Vagina (tissue), 2 donors: ENCODE measurements at places on chromosomes 7 and 10. TPM values are rescaled to one million over a fixed set of nuclear protein-coding genes. Genes with fewer than 3 reads are reported as not detected.

- no peaks in the 10 kb centered on the region for H3K27me3 ChIP-seq
- no peaks in the 10 kb centered on the region for H3K36me3 ChIP-seq
- peaks cover 7% of the 10 kb centered on the region for H3K4me1 ChIP-seq
- no peak for DNase-seq
- H3K4me3 ChIP-seq: no peak overlapping the region
- no peak overlapping the region for H3K27ac ChIP-seq
Measured at GRCh38 chr10:129520440-129521080, 53.5 kb downstream of the MGMT start.

DNA sequence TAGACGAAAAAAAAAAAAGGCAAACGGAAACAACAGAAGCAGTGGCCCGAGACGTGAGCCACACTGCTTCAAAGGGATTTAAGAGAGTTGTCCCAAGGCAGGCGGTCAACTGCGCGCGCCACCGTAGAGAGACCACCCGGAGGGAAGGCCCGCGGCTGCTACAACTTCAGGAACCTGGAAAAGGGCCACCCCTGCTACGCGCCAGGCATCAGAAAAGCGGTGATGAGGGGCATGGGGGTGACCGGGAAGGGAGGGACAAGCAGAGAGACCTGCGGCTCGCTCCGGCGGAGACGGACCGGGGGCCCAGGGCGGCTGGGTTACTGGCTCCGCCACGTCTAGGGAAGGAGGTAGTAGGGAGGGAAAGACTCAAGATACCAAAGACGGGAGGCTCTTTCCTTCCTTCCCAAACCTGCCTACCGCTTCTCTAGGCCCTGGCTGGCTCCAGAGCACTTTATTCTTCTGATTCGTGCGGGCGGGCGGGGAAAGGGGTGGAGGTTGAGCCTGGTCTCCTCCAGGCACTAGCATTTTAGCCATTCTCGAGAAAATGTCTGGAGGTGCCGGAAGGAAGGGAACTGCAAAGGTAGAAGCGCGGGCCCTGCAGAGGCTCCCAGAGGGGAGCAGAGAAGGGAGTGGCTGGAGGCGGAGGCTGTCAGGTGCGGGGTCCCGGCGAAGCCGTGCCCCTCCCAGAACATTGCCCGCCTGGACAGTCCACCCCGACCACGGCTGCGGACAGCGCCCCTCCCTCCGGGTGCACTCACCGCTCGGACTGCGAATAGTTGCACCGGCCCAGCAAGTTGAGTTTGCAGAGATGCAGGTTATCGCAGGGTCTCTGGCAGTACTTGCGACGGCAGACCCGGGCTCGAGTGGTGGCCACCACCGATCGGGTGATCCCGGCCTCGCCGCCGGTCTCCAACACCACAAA is 993 bp downstream of the ZC3HAV1 start:
- peaks cover 39% of the 10 kb centered on the region for H3K4me1 ChIP-seq
- no peaks in the 10 kb centered on the region for H3K27me3 ChIP-seq
- no peak for DNase-seq
- H3K36me3 ChIP-seq: no peaks in the 10 kb centered on the region
- H3K27ac ChIP-seq: peak overlapping the region; percentile 96
- H3K4me3 ChIP-seq: peak overlapping the region; percentile 93

DNA sequence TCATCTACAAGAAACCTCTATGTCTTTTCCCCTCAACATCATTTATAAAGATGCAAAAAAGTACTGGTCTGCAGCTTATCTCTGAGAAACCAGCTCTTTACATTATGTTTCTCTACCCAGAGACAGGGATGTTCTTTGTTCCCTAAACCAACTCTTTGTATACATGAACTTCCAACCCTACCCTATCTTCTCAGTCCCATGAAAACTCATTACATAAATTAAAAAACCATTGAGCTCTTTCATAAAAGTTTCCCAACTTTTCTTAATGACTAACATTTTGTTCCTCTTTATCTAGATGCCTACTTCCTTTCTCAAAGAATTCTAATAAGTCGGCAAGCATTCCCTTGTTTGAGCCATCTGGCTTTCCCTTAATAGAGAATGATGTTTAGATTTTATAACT is 192.8 kb upstream of the AGK start:
- H3K4me3 ChIP-seq: no peak overlapping the region
- H3K36me3 ChIP-seq: no peaks in the 10 kb centered on the region
- DNase-seq: no peak
- no peaks in the 10 kb centered on the region for H3K4me1 ChIP-seq
- no peaks in the 10 kb centered on the region for H3K27me3 ChIP-seq

GRCh38 chr7:47648275-47648925 is 66.5 kb upstream of the TNS3 start:
- no peak overlapping the region for H3K27ac ChIP-seq
- no peak overlapping the region for H3K4me3 ChIP-seq
- DNase-seq: no peak
- no peaks in the 10 kb centered on the region for H3K27me3 ChIP-seq
- no peaks in the 10 kb centered on the region for H3K36me3 ChIP-seq

Gene HOXA3
- total RNA-seq: 3.9 TPM

DNA sequence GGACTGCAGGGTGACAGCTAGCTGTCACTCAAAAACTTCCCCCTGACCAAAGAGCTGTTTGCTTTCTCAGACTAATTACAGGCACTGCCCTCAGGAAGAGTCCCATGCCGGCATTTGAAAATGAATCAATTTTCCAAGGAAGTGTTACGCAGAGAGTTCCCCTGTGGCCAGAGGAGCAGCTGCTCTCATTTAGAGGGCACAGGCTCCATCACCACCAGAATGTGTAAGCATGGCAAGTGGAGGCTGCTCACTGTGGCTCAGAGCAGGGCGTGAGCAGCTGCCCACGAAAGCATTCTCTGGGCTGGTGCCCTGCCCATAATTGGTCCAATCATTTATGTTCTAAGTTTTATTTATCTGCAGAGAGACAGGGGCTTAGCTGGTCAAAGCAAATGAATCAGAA is 202.2 kb downstream of the RAMP3 start:
- H3K4me1 ChIP-seq: no peaks in the 10 kb centered on the region
- no peak overlapping the region for H3K4me3 ChIP-seq
- no peaks in the 10 kb centered on the region for H3K36me3 ChIP-seq
- no peaks in the 10 kb centered on the region for H3K27me3 ChIP-seq
- no peak overlapping the region for H3K27ac ChIP-seq

- no peak for DNase-seq
- no peak overlapping the region for H3K4me3 ChIP-seq
- no peaks in the 10 kb centered on the region for H3K27me3 ChIP-seq
- H3K27ac ChIP-seq: no peak overlapping the region
- no peaks in the 10 kb centered on the region for H3K36me3 ChIP-seq
Measured at GRCh38 chr10:33725430-33725829, 391.0 kb upstream of the NRP1 start.

Gene RTKN2
- 2.5 TPM for total RNA-seq

DNA sequence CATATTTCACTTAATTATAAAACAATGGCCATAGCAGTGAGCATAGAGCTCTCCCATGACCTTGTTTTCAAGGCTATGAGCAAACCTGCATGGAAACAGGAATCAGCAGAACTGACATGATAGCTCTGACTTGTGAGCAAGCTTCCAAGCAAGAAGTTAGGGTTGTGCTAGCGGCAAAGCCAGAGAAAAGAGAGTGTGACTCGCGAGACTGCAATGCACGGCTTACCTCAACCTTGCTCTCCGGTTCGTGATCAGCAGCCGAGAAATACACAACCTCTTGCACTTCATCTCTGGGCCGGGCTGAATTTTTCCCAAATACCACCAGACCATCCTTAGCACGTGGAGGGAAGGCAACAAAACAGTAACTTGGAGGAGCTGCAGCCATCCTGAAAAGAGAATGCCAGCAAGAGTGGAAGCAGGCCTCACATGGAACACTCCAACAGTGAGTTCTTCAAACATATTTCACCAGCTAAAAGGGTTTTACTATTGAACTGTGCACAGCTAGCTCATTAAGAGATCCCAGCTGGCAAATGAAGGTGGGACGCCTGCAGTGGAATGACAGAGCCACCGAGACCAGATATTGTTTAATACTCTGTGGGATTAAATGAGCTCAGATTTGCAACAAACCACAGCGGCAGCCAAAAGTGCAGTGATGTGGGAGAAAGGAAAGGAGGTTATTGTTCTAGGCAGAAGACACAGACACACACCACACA is 20.8 kb downstream of the SCRN1 start:
- H3K27me3 ChIP-seq: no peaks in the 10 kb centered on the region
- H3K4me3 ChIP-seq: no peak overlapping the region
- peaks cover 18% of the 10 kb centered on the region for H3K4me1 ChIP-seq
- no peak for DNase-seq

- H3K27me3 ChIP-seq: no peaks in the 10 kb centered on the region
- no peak for DNase-seq
- no peaks in the 10 kb centered on the region for H3K4me1 ChIP-seq
- no peaks in the 10 kb centered on the region for H3K36me3 ChIP-seq
Measured at GRCh38 chr7:13581097-13581496, 408.4 kb downstream of the ETV1 start.

- peaks cover 22% of the 10 kb centered on the region for H3K4me1 ChIP-seq
- H3K27me3 ChIP-seq: no peaks in the 10 kb centered on the region
- no peak overlapping the region for H3K4me3 ChIP-seq
- DNase-seq: no peak
- H3K36me3 ChIP-seq: no peaks in the 10 kb centered on the region
Measured at GRCh38 chr10:32142646-32143045, 86.4 kb upstream of the KIF5B start.

DNA sequence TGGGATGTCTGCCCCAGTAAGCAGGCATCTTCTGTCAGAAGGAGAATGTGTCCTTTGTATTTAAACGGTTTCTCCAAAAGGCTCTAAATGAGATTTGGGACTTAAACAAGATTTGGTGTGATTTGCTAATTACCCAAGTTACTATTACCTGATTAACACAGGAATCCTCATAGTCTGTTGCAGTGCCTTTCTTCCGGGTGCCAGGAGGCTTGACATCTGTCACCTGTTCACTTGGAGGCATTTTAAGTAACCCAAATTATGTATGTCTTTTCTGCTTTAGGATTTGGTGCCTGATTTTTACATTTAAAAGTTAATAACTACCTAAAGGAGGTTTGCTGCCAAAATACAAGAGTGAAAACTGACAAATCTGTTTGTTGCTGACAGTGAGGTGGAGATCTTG is 587.9 kb upstream of the GALNT17 start:
- no peak overlapping the region for H3K4me3 ChIP-seq
- no peak for DNase-seq
- no peaks in the 10 kb centered on the region for H3K36me3 ChIP-seq
- H3K27ac ChIP-seq: no peak overlapping the region

- no peaks in the 10 kb centered on the region for H3K4me1 ChIP-seq
- peaks cover 19% of the 10 kb centered on the region for H3K36me3 ChIP-seq
- no peak overlapping the region for H3K4me3 ChIP-seq
- DNase-seq: no peak
- H3K27ac ChIP-seq: no peak overlapping the region
Measured at GRCh38 chr7:141568227-141568626, 17.0 kb downstream of the AGK start.

Gene STK17A
- total RNA-seq: 16.7 TPM

Gene MDH2
- total RNA-seq: 81.8 TPM

GRCh38 chr7:134184767-134185166 is 57.6 kb downstream of the LRGUK start:
- H3K27ac ChIP-seq: no peak overlapping the region
- H3K4me3 ChIP-seq: no peak overlapping the region
